ENCODE measurements at places on chromosomes 13 and 19.

DNA sequence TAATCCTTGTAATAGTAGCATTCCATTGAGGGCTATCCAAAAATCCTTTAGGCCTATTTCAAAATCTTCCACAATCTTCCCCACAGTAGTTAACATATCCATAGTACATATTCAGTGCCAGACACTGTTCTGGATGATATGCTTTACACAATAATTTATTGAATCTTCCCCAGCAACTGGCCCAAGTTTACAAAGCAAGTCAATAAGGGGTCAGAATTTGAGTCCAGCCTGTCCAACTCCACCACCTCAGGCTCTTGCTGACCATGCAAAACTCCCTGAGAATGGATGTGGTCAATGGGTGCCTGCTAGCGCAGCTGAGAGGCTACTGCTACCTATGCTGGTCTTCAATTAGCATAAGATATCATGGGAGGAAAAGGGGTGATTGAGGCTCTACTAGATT is 529.6 kb downstream of the FGF9 start:
- no peak for DNase-seq

GRCh38 chr13:112668924-112669323 is 20.9 kb upstream of the ATP11A start:
- DNase-seq = no peak

GRCh38 chr13:89783221-89783755 is 1564.2 kb upstream of the MIR17HG start:
- no peak for DNase-seq

DNA sequence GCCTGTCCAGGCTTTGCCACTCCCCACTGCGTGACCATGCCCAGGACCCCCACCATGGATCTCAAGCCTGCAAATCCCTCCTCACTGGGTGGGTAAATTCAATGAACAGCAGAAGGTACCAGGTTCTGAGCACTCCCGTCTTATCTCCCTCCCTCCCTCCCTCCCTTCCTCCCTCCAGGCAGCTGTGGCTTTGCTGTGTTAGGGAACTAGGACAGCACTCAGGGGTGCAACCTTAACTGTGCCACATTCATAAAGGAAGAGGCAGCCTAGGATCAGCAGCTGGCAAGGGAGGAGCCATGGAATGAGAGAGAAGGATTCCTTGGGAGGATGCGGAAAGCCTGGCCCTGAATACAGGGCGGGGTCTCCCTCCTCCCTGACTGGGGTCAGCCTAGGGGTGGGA is 5.6 kb downstream of the CEACAM4 start:
- no peak for DNase-seq

GRCh38 chr13:113969973-113970611 is 3.8 kb downstream of the C13orf46 start:
- DNase-seq = no peak

DNA sequence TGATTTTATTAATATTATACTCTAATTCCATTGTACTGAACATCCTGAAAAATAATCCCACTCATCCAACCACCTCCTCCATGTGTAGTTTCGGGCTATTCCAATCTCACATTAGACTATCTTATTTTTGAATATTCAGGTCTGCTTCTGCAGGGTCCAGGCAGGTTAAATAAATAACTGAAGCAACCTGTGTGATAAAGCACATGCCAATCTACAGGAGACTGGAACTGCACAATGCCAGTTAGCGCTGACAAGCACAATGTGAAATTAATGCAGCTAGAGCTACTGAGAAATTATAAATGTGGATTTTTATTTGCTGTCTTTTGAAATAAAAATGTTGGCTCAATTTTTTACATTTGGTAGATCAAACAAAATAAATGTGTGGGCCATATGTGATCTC is 540.1 kb upstream of the ATXN8OS start:
- DNase-seq = no peak

GRCh38 chr19:15315101-15315500 is 17.2 kb downstream of the BRD4 start:
- DNase-seq = no peak

DNA sequence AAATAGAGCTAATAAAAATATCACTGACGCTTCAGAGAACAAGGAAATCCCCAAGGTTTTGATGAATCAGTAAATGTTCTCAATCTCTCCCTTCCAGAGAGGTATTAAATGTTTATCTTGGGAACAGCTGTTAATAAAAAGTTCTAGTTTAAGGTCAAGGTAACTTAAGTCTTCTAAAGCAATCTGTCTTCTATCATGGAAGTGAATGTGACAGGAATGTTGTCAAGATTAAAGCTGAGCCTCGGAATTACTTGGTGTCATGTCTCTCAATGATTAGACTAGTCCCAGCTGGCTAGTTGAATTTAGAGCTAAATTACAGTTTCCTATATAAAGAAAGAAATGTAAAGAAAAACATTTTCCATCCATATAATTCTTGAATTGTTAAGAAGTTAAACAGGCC is 23.4 kb downstream of the ESD start:
- no peak for DNase-seq

DNA sequence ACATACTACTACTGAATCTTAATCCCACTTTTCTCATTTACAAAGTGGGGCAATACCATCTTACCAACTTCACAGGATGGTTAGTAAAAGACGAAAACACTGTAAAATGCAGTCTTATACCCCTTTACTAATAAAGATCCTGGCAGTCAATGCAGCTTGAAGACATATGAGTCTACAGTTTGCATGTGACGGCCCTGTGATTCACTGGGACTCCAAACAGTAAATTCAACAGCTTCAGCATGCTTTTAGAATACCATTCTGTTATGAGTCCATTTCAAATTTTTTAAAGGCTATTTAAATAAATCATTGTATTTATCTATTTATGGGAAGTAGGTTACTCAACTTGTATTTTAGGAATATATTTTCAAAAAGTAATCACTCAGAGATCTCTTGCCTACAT is 629.1 kb downstream of the LIG4 start:
- no peak for DNase-seq

DNA sequence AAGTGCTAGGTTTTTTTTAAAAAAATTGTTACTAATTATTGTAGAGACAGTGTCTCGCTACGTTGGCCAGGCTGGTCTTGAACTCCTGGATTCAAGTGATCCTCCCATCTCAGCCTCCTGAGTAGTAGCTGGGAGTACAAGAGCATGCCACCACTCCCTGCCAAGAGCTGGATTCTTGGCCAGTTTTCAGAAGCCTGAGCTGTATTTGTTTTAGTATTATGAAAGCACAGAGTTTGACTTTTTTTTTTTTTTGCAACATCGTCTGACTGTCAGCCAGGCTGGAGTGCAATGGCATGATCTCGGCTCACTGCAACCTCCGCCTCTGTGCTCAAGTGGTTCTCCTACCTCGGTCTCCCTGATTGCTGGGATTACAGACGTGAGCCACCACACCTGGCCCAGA is 7.0 kb downstream of the ARMC6 start:
- DNase-seq = no peak

DNA sequence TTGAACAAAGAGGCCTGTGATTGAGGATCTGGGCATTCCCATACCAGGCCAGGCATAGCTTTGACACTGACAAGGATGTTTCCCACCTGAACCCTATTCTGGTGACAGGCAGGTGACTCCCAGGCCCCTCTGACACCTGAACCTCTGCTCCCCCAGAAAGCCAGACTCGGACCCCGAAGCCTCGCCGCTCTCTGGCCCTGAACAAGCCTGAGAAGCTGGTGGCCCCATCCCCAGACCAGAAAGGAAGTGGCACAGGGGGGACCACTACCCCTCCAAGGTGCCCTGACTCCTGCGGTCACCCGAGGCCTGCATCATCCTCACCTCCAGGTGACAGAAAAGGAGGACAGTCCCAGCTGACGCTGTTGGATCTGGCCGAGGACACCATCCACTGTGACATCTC is 14.7 kb downstream of the SIX5 start:
- no peak for DNase-seq

- peak; percentile 63 for DNase-seq
Measured at GRCh38 chr13:109131698-109132257, 502.4 kb downstream of the MYO16 start.

DNA sequence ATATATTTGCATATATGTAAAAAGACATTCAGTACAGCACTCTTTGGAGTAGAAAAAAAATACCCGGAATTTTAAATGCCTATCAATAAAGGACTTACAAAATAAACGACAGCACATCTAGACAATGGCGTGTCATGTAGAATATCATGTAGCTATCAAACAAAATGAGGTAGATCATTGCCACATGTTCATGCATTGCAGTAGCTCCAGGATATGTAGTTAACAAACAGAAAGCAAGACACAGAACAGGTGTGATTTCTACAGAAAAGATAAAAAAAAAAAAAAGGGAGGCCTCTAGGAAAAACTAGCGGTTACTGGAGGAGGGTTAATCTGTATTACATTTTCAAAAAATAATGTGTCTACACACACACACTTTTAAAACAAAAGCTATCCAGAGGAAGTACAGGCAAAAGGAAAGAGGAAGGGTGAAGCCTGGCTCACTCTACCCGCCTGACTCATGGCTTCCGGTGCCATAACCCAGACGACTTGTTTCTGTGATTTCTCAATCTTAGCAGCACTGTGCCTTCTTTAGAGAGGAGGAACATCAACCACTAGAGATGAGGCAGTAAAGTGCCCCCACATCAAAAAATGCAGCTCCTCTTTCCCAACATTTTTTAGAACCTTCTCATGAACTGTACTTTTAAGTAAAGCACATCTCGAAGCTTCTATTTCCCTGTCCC is 6.9 kb downstream of the KCTD12 start:
- peak; percentile 91 for DNase-seq

DNA sequence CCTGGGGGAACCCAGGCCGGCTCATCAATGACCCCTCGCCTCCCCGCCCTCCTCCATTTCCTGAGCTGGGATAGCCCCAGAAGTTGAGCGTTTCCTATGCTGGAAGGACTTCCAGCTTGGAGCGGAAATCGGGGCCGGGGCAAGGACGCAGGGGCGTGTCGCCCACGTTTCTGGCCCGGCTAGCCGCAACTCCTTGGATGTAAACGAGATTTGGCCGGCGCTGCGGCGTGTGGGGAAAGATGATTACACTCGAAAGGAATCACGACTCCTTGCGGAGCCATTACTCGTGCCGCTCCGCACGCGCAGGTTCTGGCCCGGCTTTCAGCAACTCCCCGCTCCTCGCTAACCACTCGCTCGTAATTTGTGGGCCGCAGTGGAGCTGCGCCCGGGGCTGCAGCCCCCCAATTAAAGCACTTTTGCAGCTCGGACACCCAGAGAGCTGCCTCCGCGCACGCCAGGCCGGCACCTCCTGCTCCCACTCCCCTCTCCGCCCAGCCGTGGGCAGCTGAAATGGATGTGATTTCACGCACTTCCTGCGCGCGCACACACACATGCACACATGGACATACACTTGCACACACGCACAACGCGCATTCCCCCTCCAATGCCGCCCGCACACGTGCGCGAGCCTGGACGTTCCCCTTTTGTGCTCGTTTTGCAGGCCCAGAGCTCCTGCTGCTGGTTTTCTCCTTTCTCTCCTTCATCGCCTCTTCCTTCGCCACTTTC is 15.7 kb downstream of the ZIC5 start:
- DNase-seq = no peak

DNA sequence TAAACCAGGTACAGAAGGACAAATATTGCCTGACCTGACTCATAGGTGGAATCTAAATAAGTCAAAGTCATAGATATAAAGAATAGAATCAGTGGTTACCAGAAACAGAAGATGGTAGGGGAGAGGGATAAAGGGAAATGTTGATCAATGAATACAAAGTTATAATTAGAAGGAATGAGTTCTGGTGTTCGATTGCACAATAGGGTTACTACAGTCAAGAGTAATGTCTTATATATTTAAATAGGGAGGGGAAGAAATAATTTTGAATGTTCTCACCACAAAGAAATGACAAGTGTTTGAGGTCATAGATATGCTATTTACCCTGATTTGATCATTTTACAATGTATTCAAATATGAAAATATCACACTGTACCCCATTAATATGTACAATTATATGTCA is 1541.2 kb downstream of the SLITRK1 start:
- no peak for DNase-seq

GRCh38 chr19:32241306-32241705 is 104.1 kb upstream of the ZNF507 start:
- DNase-seq = no peak

DNA sequence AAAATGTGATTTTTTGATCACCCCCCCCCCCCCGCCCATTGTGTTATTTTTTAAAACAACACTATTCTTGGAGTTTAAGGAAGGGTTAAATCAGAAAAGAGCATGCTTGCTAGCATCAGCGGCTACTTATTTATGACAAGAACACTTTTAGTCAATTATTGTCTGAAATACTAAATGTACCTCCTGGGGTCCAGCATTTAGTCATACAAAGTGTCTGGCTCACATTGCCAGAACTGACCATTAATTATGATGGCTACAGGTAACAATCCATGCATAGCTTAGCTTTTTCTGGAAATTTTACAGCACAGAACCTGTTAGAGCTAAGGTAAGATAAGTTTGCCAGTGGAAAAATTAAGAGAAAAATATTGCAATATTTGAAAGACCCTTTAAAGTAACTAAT is 90.1 kb downstream of the PCDH9 start:
- DNase-seq = no peak

All from suppressor macrophage (primary cell).